Left ventricle myocardium superior (tissue), 1 donor: ENCODE measurements at places on chromosomes 16 and 17. TPM values are rescaled to one million over a fixed set of nuclear protein-coding genes. Genes with fewer than 3 reads are reported as not detected.

Gene OR1G1
- total RNA-seq = not detected

Gene DVL2
- total RNA-seq = 23.5 TPM

Gene ZNF200
- total RNA-seq = 5.7 TPM

Gene VAC14
- total RNA-seq = 20.4 TPM

Gene OTOP2
- not detected for total RNA-seq

Gene GRIN2A
- total RNA-seq = 3.6 TPM

Gene BICDL2
- not detected for total RNA-seq

Gene TERB1
- total RNA-seq = not detected

Gene GAS7
- 51.2 TPM for total RNA-seq

Gene CFAP119
- total RNA-seq = 1.1 TPM

GRCh38 chr17:13561606-13562270 lies 40.0 kb downstream of the HS3ST3A1 start:
- DNase-seq = no peak

DNA sequence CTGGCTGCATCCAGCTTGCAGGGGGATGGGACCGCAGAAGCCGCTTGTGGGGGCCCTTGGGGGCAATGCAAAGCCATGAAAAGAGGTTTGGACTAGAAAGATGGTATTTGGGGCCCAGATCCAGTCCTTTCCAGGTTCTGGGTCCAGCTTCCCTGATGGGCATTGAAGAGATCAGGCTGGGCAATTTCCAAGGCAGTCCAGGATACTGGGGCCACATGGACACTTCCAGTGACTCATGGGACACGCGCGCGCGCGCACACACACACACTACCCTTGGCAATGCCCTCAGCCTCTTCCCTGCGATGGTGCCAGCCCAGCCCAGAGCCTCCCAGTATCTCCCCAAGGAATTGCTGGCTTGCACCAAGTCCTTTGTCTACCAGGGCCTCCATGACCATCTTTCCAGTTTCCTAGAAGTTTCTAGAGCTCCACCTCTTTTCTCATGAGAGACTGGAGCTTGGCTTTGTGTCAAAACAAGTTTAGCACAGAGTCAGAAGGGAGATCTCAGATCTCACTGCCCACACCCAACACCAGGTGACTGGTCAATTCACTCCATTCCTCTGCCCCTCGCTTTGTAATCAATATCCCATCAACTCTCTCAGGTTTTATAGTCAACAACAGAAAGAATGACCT lies 44.3 kb downstream of the WNT3 start:
- DNase-seq = no peak

- DNase-seq = no peak
Observed at GRCh38 chr17:33241390-33241789, 51.7 kb downstream of the ASIC2 start.

- DNase-seq = no peak
Observed at GRCh38 chr17:45232514-45233422, 11.1 kb downstream of the FMNL1 start.

- no peak for DNase-seq
Observed at GRCh38 chr16:48613061-48613957, 3.3 kb upstream of the N4BP1 start.

DNA sequence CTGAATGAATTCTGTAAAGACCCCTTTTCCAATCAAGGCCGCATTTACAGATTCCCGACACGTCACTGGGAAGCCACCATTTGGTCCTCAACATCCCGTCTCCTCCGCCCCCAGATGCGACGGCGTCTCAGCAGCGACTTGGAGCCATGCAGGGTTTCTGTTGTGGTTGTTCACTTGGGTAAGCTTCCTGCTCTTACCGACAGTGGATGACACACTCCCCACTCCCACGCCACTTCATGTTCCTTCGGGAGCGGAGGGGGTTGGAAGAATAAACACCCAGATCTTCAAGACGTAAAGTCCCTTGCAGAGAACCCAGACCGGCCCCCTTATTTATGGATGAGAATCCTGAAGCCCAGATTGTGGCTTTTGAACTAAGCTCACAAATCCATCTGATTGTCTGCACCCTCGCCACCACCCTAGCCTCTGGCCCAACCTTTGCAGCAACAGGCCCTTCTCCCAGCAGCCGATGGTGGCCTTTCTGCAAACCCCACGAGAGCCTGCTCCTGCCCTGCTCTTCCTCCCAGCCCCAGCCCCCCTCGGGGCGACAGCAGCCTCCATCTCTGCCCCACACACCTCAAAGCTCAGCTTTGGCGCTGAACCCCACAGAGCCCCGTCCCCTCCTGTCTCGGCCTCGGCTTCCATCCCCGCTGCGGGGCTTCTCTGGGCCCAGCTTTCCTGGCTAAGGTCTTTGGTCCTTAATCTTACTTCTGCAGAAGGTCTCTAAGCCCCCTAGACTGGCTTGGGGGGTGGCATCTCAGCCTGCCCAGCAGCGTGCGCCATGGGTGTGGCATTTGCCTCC lies 19.0 kb upstream of the OSGIN1 start:
- DNase-seq = no peak

- DNase-seq = no peak
Observed at GRCh38 chr17:43988301-43988700, 16.1 kb upstream of the NAGS start.

GRCh38 chr17:55323518-55324295 lies 58.9 kb downstream of the HLF start:
- no peak for DNase-seq

DNA sequence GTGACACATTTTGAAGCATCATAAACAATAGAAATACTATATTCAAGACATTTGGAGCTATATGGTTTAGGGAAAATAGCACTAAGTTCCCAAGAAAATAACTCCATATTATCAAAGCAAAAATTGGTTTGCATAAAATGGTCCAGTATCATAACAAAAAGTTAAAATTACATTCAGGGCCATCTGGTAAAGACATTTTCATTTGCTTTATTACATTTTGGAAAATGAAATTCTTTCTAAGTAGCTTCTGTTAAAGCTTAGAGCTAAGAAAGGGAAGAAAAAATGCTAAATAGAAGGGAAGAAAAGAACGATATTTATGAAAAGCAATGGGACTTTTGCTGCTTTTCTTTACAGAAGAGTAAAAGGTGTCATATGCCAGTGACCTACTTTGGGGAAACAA lies 155.4 kb upstream of the GOT2 start:
- no peak for DNase-seq
